ENCODE measurements at places on chromosomes 4 and X. TPM values are rescaled to one million over a fixed set of nuclear protein-coding genes. Genes with fewer than 3 reads are reported as not detected.
A peak's percentile ranks its signal among the peaks of the same experiment; 100 is the strongest.

GRCh38 chr4:10620935-10621488 is 63.6 kb downstream of the CLNK start:
- no peak for DNase-seq

The NPNT gene
- not detected for total RNA-seq

The CYTL1 gene
- 1.4 TPM for total RNA-seq

DNA sequence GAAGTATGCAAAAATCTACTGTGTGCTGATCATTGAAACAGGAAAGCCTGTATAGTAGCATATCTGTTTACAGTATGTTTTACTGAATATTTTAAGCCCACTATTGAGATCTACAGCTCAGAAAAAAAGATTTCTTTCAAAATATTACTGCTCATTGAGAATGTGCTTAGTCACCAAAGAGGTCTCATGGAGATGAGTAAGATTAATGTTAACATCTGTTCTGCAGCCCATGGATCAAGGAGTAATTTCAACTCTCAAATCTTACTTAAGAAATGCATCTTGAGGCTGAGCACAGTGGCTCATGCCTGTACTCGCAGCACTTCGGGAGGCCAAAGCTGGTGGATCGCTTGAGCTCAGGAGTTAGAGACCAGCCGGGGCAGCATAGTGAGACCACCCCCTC is 3.3 kb downstream of the RNF4 start:
- peak; percentile 54 for DNase-seq

DNA sequence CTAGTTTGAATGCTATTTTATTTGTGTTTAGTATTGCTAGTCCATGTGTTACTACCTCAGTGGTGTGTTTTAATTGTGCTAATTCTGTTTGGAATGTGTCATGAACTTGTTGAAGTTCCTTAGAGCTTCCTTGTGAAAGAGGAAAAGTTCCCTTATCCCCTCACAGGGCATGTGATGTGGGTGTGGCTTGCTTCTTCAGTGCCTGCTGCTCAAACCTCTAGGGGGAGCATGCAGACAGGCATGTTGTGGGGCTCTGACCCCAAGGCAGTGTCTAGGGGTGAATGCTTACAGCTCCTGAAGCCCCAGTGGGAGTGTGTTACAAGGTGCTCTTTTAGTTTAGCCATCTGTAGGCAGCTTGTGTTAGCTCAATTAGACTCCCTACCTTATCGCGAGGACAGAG is 86.5 kb downstream of the MAGED4 start:
- DNase-seq: no peak

DNA sequence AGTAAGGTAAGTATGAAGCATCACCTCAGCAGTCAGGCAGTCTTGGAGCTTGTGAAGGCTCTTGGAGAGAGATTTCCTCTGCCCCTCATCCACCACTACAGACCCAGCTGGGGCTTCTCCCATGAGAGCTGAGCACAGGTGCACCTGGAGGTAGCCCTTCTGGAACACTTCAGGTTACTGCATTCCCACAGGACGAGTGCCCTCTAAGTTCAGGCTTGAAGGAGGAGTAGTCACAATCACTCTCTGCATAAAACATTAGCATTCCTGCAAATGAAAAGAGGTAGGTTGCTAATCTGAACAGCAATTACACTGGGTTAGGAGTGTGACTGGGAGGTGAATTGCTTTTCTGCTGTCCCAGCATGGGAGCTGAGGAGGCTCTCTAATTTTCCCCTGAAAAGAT is 308.8 kb downstream of the TEX13C start:
- no peak for DNase-seq

DNA sequence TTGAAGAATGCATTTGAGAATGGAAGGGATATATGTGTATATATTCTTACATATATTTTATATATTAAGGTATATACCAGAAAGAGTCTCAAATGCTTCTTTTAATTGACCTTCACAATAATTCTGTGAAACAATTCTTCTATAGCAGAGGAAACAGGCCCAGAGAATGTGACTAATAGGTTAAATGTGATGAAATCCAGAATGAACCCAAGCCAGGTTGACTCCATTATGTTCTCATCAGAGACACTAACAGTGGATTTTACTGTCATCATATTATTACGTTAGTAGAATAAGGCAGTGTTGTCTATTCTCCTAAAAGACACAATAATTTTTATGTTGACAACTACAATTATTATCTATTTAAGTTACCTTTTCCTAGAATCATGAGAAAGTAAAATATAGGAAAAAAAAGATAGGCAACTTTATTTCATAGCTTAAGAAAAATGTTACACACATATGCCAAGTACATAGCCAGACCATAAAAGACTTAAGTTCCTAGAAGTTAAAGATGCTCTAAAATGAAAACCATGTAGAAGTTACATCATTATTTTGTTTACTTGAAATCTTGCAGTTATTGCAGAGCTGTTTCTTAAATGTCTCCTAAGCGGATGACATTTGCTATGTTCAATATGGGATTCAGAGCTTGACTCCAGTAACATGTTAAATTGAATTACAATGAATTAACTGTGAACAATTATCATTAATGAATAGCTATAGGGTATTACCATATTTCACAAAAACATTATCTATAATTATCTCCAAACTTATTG is 56.2 kb upstream of the ANKRD50 start:
- peak; percentile 28 for DNase-seq

DNA sequence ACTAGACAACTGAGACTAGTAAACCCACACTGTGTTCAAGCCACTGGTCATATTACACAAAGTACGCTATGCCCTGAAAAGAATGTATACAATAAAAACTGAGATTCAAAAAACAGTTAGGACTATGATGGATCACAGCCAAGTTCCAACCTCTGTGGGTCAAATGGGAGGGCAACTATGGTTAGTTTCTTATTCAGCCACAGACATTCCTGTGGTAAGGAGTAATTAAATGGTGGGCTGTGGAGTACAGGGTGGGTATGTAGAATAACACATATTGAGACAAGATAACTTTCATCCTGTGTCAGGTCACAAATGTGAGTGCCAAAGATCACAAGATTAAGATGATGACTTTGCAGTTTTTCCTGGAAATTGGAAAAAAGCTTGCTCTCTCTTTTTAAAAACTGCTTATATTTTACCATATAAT is 167.2 kb downstream of the NPNT start:
- DNase-seq: peak; percentile 70

GRCh38 chr4:38111024-38111423 is 150.8 kb downstream of the PTTG2 start:
- no peak for DNase-seq

GRCh38 chr4:127622921-127623796 is 9.6 kb upstream of the INTU start:
- DNase-seq: peak; percentile 33

The KCNIP4 gene
- total RNA-seq: not detected

DNA sequence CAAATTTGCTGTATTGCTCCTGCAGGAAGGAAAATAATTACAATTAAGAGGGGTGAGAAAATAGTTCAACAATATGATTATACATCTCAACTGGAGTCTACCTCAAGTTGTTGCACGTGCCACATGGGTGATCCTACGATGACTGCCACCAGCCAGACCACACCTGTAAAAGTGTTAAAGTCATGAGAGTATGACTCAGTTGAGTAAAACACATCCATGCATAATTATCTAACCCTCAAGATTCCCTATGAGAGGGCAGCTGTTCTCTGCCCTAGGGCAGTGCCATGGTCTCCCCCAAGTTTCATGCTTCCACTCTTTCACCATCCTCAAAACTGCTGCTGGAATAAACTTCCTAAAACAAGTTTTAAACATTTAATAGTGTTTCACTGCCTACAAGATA is 44.1 kb downstream of the QRFPR start:
- DNase-seq: no peak

The CD38 gene
- total RNA-seq: not detected

The CEP135 gene
- 3.2 TPM for total RNA-seq

DNA sequence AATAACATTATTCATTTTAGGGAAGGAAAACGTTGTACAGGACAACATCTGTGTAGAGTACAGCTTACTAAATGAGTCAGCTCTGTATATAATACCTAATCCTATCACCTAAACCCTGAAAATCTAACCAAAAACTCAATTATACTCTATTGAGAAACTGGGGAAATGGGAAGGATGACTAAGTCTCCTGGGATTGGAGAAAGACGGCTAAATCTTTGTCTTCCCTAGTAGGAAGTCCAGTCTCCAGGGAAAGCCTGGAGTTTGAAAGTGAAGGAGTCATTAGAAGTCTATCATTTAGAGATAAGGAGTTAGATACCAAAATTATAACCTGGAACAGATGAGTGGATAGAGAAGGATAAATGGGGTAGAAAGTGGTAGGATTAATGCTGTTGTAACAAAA is 286.5 kb downstream of the STK32B start:
- peak; percentile 37 for DNase-seq

The MCF2 gene
- total RNA-seq: not detected

- DNase-seq: no peak
Measured at GRCh38 chrX:11540532-11541377, 125.0 kb downstream of the ARHGAP6 start.

GRCh38 chr4:68433582-68433981 is 13.7 kb upstream of the TMPRSS11E start:
- DNase-seq: no peak

The CFAP99 gene
- not detected for total RNA-seq

The TMEM35A gene
- total RNA-seq: 12.8 TPM

The DCLK2 gene
- total RNA-seq: 11.3 TPM

The DUX4 gene
- total RNA-seq: not detected

GRCh38 chr4:90219822-90220221 is 92.6 kb downstream of the CCSER1 start:
- no peak for DNase-seq

DNA sequence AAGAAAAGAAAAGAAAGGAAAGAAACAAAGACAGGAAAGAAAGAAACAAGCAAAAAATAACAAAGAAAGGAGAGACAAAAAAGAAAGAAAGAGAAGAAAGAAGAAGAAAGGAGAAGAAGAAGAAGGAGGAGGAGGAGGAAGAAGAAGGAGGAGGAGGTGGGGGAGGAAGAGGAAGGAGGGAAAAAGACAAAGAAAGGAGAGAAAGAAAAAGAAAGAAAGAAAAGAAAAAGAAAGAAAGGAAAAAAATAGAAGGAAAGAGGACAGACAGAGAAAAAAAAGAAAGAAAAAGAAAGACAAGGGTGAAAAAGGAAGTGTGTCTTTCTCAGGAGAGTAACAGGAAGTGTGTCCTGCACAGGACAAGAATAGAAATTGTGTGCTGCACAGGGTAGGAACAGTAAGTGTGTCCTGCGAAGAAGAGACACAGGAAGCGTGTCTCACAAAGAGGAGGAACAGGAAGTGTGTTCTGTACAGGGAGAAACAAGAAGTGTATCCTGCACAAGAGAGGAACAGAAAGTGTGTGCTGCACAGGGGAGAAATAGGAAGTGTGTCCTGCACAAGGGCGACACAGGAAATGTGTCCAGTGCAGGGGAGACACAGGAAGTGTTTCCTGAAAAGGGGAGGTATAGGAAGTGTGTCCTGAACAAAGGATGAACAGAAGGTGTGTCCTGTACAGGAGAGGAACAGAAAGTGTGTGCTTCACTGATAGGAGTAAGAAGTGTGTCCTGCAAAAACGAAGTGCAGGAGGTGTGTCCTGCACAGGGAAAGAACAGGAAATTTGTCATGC is 101.2 kb downstream of the ARSF start:
- no peak for DNase-seq

GRCh38 chrX:8520178-8520577 is 55.5 kb downstream of the VCX3B start:
- DNase-seq: no peak

The KCND1 gene
- 0.28 TPM for total RNA-seq

GRCh38 chr4:113618205-113618604 is 143.3 kb downstream of the CAMK2D start:
- DNase-seq: no peak

- DNase-seq: no peak
Measured at GRCh38 chrX:34901761-34902160, 40.8 kb upstream of the FAM47B start.

- DNase-seq: no peak
Measured at GRCh38 chr4:104533156-104533555, 38.5 kb upstream of the CXXC4 start.

The BEND2 gene
- not detected for total RNA-seq

DNA sequence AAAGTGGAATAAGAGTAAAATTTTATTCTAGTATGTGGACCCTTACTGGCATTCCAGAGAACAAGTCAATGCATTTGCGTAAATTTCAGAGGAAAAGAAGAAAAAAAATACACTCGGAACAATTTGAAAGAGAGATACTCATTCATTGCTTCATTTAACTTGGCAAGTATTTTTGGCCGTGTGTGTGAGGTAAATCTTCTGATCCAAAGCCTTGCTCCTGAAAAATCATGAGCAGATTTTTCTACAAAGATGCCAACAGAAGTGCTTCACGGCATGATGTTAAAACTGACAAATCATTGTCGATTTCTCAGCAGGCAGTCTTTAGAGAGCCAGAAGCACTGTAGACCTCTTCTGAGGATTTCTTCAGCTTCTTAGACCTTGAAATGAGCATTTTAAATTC is 194.0 kb downstream of the COX18 start:
- DNase-seq: no peak

DNA sequence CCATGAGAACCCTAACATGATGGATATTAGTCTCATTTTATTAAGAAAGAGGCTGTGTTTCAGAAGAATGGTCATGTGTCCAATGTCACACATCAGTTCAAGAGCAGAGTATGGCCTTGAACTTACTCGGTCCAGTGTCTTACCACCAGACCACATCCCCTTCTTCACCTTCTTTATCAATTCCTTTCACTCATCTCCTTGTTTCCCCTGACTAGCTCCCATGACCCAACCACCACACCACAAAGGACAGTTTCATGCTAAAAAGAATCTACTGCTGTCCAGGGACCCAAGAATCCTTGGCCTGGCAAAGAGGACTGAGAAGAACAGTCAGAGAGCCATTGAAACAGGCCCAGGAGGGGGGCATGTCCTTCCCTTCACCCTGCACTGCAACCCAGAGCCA is 33.6 kb upstream of the MSN start:
- DNase-seq: no peak

- no peak for DNase-seq
Measured at GRCh38 chr4:9933956-9934355, 87.3 kb downstream of the SLC2A9 start.

The DACH2 gene
- total RNA-seq: 4.4 TPM

DNA sequence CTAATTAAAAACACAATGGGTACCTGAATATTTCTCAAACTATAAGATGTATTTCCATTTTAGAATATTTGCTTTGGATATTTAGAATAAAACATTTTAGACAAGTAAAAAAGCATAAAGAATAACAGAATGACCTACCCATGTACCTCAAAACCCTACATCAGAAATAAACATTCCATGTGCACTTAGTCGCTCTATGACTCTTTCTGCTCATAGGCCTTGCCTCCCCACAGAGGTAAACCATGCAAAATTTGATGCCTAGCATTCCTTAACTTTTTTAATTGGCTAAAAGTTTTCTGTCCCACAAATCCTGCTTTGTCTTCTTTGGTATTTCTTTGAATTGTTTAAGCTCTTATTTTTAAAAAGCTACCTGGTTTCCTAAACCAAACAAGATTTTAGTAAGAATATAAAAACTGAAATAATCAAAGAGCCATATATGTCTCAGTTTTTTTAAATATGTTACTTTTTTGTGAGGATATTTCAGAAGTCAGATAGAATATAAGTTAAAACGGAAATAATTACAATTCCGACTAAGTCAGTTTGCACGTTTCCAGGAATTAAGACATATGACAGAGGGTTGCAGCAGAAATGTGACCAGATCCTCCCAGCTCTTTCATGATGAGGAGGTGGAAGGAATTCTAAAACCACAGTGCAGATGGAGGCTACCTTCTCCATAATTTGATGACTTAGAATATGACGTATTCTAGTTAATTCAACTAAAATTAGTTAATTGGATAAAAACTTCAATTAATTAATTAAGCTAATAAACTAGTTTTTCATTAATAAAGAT is 102.5 kb downstream of the FIP1L1 start:
- DNase-seq: peak; percentile 73

All from IMR-90 (cell line).